ENCODE measurements at places on chromosomes 3 and 15.
A peak's percentile ranks its signal among the peaks of the same experiment; 100 is the strongest.

DNA sequence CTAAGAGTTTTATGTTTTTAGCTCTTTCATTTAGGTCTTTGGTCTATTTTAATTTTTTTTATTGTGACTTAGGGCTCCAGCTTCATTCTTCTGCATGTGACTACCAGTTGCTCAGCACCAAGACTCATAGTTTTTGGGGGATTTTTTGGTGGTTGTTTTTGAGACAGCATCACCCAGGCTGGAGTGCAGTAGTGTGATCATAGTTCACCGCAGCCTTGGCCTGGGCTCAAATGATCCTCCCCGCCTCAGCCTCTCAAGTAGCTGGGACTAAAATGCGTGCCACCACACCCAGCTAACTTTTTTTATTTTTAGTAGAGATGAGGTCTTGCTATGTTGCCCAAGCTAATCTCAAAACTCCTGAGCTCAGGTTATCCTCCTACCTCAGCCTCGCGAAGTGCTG, 19.4 kb downstream of the CDV3 start:
- no peak for DNase-seq

- DNase-seq = no peak
These were observed 1.9 kb downstream of the MINDY2 start for GRCh38 chr15:58773024-58773423.

GRCh38 chr3:88343264-88343663, 193.5 kb downstream of the C3orf38 start:
- no peak for DNase-seq

DNA sequence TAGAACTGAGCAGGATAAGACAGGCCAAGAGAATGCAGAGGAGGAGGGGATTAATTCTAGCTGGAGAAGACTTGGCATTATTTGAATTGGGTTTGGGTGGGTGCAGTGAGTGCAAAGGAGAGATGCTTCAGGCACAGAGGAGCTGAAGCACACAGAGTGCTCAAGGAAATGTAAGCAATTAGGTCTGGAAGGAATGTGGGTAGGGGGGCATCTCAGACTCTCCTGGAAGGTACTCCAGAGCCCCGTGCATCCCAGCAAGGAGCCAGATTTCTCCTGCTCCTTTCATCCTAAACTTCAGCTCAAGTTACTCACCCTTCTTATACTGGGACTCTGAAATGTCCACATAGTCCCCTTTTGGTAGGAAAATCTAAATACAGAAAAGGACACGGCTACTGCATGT, 143.6 kb upstream of the PFN2 start:
- DNase-seq = no peak

DNA sequence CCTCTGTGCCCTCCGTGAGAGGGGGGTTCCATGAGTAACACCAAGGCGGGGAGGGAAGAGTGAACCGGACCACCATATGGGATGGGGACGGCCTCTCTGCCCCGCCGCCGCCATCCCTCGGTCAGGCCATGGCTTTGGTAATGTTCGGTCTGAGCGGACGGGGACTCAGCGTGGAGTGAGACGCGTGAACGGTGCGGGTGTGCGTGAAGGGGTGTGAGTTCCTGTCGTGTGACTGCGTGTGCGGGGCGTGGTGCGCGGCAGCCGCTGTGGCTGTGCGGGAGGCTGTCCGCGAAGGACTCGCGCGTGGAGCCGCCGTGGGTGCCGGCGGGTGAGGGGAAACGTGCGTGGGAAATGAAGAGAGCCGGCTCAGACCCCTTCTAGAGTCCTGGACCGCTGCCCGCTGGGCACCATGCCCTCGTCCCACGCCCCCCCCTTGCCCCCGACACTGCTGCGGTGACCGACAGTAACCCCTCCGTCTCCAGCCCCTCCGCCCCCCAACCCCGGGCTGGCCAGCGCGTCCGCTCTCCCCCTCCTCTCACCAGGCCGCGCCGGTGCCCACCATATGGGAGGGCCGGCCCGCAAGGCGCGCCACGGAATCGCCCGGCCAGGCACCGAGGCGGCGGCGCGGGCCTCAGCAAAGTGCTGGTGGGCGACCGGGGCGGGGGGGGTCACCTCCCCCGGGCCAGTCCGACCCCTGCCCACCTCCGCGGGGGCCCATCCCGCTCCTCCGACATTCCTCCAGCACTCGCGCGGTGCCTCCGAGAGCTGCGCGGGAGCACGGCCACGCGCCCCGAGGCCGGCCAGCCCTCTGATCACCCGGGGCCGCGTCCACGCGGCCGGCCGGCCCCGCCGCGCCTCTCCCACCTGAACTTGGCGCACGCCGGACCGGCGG, 589 bp downstream of the KLF15 start:
- no peak for DNase-seq

DNA sequence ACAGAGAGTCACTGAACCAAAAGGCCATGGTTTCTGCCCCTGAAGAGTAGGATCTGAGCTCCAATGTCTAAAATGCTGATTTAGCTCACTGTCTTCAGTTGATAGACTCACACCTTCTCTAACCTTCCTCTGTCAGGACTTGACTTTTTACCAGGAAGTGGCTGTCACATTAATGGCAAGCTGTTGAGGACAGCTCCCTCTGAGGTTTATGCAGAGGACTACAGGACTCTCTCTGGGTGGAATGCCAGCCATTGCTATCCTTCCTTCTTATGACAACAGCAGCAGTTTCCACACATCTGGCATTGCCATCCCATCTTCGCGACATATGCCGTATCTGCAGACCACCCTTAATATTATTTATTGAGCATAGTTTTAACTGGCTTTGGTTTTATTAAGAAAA, 103.8 kb upstream of the PRICKLE2 start:
- no peak for DNase-seq

DNA sequence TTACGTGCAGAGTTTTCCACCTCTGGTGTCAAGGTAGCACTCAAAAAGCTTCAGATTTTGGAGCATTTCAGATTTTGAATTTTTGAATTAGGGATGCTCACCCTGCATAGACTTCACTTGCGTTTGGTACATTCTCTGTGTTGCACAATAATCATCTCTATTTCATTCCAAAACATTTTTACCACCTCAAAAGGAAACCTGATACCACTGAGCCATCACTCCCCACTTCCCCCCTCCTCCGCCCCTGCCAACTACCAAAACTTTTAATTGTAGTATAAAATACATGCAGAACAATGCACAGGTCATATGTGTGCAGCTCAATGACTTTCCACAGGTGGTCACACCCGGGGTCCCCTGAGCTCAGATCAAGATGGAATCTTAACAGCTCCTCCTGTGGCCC, 208.8 kb downstream of the SV2B start:
- no peak for DNase-seq

DNA sequence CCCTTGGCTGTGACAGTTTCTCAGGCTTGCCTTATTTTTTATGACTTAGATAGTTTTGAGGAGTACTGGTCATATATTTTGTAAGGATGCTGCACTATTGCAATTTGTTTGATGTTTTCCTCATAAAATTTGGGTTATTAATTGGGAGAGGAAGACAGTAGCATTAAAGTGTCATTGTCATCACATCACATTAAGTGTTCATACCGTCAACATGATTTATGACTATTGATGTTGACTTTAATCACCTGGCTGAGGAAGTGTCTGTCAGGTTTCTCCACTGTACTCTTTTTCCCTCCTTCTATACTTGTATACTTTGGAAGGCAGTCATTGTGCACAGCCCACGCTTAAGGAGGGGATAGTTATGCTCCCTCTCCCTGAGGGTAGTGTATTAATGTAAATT, 26.9 kb downstream of the TRIM69 start:
- DNase-seq = no peak

DNA sequence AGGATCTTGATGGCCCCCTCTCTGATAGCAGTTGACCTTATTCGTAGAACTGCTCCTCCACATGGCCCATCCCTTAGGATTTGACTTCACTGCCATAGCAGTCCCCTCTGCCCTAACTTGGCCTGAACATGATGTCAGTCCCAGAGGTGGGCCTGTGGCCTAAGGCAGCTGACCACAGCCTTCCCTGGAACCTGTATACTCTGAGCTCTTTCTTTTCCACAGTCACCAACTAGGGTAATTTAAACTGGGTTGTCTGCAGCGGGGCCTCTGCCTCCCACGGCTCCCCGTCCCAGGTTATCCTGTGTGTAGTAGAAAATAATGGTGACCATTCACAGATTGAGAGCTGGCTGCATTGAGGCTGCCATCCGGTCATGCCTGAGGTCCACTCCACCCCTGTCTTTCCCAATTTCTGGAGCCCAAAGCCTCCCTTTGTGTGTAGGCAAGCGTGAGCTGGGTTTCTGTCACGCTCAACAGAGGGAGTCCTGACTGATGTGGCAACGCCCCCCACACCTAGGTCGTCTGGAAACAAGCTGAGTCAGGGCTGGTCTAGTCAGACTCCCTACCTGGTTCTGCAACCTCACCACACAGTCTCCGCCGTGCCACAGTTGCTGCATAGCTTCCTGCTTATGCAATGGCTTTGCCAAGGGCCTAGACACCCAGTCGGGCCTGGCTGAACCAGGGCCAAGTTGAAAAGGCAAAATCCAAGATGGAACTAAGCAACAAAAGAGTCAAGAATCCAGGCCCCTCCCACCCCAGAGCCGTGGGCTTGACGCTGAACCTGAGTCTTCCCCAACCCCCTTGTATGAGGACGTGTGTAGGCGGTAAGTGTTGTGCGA, 284.5 kb downstream of the XXYLT1 start:
- no peak for DNase-seq

GRCh38 chr15:25532269-25533140, 93.7 kb upstream of the UBE3A start:
- no peak for DNase-seq

- DNase-seq = peak; percentile 54
These were observed 4.6 kb upstream of the TM4SF1 start for GRCh38 chr3:149382101-149382467.

DNA sequence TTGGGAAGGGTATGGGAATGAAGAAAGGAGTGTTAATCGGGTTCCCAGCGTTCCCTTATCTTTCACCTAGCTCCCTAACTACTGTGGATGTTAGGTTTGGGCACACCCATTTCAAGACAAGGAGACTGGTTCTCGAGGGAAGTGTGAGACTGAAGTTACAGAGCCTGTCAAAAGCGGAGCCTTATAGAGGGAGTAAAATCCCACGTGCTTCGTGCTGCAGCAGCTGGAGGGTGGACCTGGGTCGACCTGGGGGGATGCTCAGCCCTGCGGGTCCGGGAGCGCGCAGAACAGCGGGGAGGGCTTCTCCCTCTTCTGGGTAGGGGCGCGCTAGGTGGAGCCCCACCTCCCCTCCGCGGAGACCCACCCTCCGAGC, 314 bp upstream of the TMED3 start:
- DNase-seq = no peak

- peak; percentile 1 for DNase-seq
These were observed 621.5 kb upstream of the SEMA6D start for GRCh38 chr15:47095833-47096232.

DNA sequence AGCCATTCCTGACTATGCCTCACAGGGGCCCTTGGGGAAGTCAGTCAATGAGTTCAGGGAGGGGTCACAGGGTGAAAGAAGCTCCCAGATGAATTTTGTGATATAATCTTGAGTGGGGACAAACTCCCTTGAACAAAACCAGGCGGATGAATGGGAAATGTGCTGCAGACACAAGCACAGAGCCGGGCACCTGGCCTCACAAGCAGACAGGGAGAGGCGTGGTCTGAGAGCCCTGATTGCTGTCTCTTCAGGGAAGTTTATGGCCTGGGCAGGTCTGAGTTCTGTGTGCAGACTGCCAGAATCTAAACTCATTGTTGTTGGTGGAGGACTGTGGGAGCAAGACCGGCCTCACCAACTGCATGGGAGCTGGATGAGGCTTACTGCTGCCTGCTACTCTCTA, 591.8 kb downstream of the EPHA3 start:
- no peak for DNase-seq

GRCh38 chr15:47288794-47289193, 428.5 kb upstream of the SEMA6D start:
- DNase-seq = no peak

- no peak for DNase-seq
These were observed 4.7 kb downstream of the GORASP1 start for GRCh38 chr3:39102504-39103323.

DNA sequence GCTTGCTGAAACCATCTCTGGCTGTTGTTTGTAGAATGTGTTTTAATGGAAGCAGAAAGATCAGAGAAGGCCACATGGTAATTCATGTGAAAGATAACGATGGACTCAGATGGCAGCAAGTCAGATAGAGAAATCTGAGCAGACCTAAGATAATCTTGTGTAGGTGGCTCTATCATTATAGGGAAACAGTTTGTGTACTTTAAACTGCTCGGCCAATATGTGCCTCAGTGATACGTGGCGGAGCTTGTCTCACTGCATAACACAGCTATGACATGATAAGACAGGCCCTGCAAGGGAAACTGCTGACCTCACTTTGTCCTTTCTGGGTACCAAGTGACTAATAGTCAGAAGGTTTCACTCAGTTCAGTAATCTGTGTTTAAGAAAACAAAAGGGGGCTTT, 51.0 kb downstream of the MME start:
- DNase-seq = peak; percentile 4

DNA sequence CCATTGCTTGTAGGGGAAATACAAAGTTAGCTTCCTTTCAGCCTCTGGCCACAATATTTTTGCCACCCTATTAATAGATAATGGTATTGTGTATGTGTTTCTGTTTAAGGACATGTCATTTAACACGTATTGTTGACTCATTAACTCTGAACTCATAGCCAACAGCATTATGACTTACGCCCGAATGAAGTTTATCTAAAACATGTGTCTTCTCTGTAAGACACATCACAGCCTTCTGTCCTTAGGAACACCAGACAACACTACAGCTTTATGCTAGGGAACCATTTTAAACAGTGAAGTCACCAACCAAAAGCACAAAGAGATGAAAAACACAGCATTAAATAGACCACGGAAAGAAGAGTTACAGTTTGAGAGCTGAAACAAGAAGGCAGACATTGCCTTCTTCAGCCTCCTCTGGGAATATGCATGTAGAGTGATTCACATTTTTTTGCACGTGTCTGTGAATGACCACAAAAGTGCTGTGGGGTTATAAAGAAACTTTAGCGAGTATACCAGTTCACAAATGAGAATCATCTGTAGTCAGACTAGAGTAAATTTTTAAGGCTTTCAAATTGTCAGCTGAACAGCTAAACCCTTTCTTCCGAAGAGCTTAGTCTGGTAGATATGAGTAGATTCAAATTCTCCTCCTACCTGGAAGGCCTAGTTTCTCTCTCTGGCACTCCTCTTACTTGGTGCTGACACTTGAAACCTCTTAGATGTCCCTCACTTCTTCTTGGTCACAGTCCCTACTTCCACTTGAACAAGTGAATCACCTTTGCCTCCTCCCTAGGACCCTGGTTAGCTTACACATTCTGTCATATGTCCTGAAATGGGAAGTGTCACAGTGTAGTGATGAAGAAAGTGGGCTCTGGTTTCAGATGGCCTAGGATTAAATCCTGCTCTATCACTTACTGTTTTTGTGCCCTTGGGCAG, 32.2 kb downstream of the MCTP2 start:
- no peak for DNase-seq

DNA sequence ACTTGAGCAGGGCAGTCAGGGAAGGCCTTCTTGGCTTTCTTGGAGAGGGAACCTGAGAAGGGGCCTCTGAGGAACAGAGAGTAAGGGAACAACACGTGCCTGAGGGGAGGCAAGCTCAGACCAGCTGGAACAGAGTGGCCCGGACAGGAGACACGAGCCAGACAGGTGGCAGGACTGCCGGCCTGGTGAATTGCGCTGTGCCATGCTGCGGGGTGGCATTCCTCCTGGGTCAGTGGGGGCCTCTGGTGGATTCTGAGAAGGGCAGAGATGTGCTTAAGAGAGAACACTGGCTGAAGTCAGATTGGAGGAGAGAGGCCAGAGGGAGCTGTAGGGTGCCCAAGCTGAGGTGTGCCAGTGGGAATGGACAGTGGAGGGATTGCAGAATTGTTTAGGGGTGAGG, 4.9 kb downstream of the CHAC1 start:
- DNase-seq = no peak

All from HTR-8/SVneo (cell line).